ENCODE measurements at places on chromosomes 6 and 20. TPM values are rescaled to one million over a fixed set of nuclear protein-coding genes. Genes with fewer than 3 reads are reported as not detected.
A peak's percentile ranks its signal among the peaks of the same experiment; 100 is the strongest.

The THBD gene
- 48.1 TPM for total RNA-seq

The GGT7 gene
- 41.7 TPM for total RNA-seq

The CALHM5 gene
- 4.8 TPM for total RNA-seq

The NHSL1 gene
- total RNA-seq: 8.6 TPM

The OR2H1 gene
- total RNA-seq: not detected

The OOEP gene
- total RNA-seq: not detected

The C2 gene
- total RNA-seq: 17.4 TPM

DNA sequence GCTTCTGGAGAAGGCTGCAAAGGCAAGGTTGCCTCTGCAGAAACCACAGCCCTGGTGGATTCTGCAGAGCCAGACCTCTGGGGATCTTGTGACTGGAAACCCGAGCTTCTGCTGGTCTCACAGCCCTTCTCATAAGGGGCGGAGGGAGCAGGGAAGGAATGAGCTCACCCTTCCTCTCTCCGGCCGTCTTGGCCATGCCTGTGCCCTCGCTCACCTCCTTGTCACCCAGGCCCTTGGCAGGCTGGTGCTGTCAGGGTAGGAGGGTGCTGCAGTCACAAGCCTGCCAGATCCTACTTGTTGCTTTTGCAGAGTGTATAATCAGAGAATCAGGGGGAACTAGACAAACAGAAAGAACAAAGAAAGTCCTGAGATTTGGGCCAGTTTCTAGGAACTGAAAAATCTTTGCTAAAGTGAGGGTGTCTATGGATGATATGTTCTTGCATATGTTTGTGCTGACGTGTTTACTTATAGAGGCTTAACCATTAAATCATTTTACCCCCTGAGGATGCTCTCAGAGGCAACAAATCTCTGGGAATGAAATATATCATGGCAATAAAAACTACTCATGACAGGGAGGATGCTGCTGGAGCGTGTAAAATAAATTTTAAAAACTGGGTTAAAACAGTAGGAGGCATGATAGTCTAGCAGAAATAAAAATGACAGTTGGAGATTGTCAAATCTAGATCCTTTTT is 244.9 kb upstream of the SOX4 start:
- no peak for DNase-seq

DNA sequence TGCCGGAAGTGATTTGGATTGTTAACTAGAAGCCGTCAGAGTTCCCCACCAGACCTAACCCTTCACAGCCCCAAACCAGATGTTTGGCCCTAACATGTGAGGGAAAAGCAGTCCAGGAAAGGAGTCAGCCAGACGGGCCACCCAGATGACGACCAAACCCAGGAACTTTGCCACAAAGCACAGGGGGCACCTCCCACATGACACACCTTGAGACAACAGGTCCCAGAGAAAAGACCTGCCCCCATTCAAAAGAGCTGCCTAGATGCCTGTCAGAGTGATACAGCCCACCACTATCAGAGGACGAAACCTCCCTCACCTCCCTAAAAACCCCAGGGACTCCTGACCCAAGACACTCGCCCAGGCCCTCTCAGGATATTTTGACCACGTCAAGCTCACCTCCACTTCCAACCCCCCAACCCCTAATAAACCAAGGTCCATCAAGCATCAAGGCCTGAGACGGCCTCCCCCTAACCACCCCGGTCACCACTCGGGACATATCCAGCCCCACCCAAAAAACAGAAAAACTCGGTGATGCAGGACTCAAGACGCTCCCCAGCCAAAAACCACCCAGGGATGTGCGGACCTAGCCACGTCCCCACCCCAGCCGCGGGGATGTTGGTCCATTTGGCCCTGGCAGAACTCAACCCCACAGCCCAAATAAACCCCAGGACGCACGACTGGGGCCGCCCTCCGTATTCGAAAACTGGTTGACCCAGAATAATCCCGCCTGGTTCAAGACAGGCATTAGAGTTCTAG is 662 bp downstream of the ZNF343 start:
- DNase-seq: no peak

- DNase-seq: no peak
Observed at GRCh38 chr6:30202366-30202765, 10.8 kb downstream of the TRIM26 start.

- no peak for DNase-seq
Observed at GRCh38 chr6:163437466-163437865, 22.9 kb downstream of the QKI start.

DNA sequence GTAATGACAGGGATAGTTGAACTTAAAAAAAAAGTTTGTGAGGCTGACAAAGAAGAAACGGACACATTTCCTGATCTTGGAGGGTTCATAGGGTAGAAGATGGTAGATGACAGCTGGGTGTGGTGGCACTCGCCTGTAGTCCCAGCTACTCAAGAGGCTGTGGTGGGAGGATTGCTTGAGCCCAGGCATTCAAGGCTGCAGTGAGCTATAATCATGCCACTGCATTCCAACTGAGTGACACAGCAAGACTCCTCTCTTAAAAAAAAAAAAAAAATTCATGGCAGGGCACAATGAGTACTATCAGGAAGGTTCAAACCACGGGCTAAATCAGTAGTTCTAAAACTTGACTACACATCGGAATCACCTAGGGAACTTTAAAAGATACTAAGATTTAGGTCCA is 2.0 kb upstream of the MICA start:
- no peak for DNase-seq

- peak; percentile 75 for DNase-seq
Observed at GRCh38 chr6:107704347-107705013, 119.6 kb downstream of the SCML4 start.

DNA sequence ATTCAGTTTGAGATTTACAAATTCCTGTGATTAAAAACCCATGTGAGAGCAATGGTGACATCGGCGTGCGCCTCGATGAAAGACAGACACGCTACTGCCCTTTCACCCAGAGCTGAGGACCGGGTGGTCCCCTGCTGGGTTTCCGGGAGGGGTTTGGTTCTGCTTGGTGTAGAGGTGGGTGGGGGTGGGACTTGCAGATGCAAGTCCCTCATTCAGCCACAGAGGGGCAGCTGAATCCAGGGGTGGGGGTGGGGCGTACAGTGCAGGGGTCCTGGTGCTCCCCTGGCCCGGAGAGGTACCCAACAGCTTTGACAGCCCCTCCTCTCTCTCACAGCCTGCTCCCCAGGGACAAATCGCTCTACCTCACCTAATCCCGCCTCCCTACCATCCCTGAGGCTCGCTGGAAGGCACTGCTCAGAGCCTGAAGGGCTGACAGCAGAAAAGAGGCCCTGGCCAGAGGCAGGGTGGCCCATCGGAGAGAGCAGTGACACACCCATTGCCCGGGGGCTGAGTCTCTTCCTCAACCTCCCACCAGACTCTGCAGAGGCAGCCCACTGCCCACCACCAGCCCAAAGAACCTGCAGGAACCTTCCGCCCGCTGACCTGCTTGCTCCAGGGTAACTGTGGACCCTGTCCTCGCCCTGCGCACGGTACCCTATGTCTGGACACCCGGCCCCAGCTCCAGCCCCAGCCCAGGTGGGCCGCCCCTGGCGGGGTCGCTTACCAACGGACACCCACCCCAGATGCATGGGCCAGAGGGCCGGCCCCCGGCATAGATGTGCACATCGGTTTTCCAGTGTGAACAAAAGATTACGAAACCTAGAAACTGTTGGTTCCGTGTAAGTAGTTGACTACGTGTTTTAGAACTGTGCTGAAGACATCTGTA is 118.4 kb downstream of the JPH2 start:
- DNase-seq: no peak

GRCh38 chr20:38158701-38159351 is 6.2 kb downstream of the TGM2 start:
- no peak for DNase-seq

GRCh38 chr6:32829495-32829894 is 9.0 kb downstream of the TAP2 start:
- DNase-seq: no peak

DNA sequence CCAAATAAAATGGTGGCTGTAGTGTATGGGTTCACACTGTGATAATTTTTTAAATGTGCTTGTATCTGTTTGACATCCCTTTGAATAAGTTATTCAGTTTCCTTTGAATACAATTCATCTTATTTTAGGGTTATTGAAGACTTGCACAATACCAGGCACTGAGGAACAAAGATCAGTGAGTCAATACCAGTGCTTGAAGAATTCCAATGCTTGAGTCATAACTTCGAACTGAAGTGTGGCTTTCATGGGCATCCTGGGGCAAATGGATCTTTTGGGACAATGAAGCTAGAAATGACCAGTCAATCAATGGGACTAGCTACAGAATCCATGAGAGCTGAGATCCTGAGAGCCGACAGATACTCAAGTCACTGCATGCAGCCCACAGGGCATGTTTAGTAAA is 349.9 kb upstream of the FLRT3 start:
- DNase-seq: no peak

DNA sequence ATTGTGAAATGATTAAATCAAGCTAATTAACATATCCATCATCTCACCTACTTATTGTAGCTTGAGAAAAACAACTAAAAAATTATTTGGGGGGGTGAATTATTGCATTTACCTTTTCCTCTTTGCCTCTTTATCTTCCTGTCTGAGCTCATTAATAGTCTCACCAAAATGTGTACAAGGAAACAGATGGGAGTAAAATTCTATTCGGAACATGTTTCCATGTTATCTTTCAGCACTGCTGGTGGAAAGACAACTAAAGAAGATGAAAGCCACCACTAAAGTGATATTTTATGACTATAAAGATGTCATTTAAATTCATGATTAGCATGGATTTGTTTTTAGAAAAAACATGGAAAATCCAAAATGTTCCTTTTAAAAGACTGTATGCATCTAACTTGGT is 102.6 kb downstream of the SYNE1 start:
- no peak for DNase-seq

DNA sequence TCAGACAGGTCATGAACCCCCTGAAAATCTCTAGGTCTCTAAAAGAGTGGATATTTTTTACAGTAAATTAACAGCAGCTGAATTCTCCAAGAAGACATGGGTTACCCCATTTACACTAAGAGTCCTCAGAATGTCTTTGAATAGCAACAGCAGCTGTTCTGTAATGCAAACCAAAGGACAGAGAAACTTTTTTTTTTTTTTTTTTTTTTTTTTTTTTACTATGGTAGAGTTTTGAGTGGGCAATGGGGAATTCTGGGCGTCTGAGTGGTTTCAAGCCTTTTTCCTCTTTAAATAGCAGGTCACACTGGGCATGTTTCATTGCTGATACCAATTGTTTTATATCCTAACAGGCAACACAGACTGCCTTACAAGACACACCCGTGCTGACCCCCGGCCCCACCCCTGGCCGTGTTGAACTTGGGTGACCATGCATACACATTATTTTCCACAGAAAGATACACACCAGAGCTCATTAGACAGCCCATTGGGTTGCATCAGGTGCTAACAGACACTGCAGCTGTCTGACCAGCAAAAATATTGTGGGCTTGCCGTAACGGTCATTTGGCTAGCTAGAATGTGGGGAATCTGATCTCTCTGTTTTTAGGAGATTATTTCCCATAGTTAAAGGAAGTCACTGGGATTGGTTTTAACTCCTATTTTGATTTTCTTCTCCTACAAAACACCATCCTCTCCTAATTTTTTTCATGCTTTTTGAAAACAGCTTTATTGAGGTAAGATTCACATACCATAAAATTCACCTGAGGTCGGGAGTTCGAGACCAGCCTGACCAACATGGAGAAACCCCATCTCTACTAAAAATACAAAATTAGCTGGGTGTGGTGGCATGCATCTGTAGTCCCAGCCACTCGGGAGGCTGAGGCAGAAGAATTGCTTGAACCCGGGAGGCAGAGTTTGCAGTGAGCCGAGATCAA is 26.7 kb upstream of the IRF4 start:
- no peak for DNase-seq

GRCh38 chr6:143973097-143973966 is 34.7 kb downstream of the PLAGL1 start:
- no peak for DNase-seq

- no peak for DNase-seq
Observed at GRCh38 chr6:80676386-80676785, 569.9 kb downstream of the BCKDHB start.

DNA sequence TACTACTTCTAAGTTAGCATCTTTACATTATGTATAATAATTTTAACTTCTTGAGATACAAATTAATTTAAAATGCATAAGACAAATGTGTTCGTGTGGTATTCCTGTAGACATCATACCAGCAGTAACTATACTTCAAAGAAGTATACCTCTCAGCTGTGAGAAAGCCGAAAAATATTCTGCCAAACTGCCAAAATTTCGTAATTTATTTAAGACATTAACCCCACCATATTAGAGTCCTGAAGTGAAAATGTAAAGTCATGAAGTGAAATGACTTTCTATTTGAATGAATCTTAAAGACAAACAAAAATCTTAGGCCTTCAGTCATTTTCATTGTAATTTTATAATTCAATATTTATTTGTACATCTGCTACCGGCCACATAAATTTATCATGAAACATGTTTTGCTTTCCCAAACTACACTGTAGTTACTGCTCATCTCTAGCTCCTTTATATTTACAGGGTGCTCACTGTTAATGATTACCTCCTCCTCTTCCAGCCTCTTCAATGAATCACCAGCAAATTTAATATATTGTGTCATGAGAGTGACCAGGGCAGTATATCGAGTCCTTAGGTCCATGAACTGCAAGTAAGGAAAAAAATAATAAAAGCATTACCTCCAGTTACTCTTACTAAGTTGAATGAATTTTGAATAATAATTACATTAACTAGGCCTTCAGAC is 18.5 kb downstream of the DST start:
- no peak for DNase-seq

DNA sequence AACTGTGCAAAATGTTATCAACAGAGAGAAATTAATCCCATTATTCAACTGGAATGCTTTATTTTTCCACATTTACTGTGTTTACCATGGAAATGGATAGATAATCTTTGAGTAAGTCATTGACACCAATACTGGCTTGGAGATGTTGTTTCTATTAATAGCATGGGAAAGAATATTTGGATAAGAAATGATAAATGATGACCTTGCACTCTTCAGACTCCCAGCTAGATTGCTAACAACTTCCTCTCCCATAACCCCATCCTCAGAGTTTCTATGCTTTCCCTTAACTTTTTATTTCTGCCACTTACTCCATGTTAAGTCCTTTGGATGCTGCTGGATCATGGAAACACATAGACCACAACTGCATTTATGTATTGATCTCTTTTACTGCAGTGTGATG is 182.5 kb downstream of the FNDC1 start:
- no peak for DNase-seq

DNA sequence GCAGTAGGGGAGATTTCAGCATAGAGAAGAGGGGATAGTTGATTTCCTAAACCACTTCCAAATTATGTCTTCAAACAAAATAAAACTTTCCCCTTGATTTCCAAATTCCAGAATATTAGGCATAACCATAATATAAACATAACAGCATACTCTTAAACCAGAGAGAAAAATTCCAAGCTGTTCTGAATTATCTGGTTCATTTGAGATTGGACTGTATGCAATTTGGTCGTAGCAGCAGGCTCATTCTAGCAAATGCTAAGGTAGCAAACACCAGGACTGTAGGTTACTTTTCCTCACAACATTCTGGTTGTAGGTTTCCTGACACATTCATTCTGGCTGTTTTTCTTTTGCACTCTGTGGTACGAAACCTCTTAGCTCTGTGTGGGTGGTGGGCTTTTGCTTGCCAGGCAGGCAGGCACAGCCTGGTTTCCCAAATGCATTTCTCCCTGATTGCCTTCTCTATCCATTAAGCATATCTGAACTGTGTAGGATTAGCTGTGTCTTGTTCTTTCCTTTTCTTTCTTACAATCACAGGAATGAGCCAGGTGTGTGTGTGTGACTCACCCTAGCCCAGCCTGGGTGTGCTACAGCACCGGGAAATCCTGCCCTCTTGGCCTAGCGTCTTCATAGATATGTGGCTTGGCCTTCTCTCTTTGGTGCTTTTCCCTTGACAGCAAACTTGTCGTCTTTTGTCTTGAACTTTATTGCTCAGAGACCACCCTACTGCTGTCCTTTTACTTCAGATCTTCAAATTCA is 77.1 kb downstream of the JARID2 start:
- DNase-seq: no peak

- no peak for DNase-seq
Observed at GRCh38 chr20:45051204-45052060, 49.5 kb downstream of the KCNS1 start.
